Hematopoietic multipotent progenitor cell treated with erythropoietin and hydrocortisone succinate and interleukin-3 and kit ligand, for 4 days (in vitro differentiated cells): ENCODE measurements at places on chromosomes 12 and 14.

DNA sequence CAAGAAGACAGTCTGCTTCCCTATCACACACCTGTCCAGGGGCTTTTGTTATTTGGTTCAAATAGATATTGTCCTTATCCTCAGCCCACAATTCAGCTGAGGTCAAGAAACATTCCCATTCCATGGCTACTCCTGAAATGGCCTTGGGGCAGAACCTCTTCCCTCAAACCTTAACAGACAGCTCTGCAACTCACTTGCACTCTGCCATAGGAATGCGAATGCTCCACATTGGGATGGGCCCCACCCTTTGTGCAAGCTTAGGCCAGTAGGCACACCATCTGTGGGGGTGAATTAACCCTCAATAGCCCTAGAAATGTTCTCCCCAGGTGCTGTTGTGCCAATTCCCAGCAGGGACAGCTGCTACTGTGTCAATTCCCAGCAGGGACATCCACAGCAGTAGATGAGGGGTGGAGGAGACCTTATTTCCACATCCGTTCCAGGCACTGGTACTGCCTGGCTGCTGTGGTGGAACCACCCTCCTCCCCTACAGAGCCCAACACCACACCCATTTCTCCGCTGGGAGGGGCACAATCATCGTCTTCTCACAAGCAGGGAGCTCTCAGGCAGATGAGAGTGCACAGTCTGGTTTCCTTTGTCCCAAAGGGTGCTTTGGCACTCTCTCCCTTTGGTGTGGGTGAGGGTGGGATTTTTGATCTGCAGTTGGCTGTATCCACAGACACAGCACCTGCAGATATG lies 42.3 kb upstream of the GLIPR1 start:
- DNase-seq = no peak

DNA sequence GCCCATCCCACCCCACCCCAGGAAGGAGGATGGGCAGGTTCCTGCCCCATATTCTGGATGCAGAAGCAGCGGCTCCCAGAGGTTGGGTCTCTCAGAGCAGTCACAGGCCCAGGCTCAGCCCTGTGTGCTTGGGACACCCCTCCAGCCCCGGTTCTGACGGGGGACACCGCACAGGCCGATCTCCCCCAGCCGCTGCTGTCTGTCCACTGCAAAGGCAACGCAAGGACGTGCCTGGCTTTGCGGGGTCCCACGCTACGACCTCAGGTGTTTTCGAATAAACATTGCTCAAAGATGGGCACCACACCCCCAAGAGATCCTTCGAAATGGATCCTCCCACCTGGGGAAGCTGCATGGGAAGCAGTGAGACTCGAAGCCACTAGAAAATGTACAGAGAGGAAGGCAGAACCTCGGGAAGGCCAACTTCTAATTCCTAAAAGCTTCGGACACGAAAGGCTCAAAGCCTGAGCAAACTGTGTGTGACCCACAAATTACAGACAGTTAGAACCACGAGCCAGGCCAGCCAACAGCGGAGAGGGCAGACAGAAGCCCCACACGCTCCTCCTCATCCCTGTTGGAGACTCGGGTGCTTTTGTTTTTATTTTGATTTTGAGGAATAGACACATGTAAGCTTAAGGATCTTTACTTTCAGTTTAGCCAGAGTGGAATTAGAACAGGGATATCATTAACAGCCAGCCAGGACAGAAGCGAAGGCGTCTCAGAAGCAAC lies 10.8 kb downstream of the C14orf180 start:
- no peak for DNase-seq

DNA sequence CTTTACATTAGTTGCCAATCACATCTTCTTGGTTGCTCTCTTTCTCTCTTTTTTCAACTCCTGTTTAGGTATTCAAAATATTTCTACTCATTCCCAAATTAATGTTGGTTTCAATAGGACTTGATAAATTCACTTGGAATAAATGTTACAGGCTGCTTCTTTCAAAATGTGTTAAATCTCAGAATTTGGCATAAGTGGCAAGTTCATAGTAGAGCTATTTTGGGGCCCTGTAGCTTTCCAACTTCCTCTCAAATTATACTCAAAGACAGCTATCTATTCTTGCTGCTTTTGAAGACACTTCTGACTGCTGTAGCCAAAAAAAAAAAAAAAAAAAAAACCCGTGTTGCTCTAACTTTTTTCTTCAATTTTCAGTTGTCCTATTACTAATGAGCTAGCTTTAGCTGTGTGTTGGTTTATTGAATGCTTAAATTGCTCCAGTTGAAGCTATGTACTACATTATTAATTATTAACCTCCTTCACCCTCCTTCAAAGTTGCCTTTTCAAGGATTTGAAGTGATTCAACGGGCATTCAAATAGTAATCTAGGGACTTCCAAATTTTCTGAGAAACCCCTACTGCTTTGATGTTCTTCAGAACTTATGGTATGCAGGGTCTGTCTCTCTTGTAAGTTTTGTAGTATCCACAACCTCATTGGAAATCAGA lies 554.6 kb upstream of the FLRT2 start:
- no peak for DNase-seq

GRCh38 chr12:11959117-11959823 lies 111.5 kb upstream of the BCL2L14 start:
- no peak for DNase-seq

GRCh38 chr12:726281-727140 lies 25.9 kb upstream of the WNK1 start:
- DNase-seq = peak; percentile 53

GRCh38 chr12:56256326-56256960 lies 1.7 kb downstream of the ANKRD52 start:
- DNase-seq = no peak

GRCh38 chr12:130043685-130044406 lies 118.4 kb upstream of the FZD10 start:
- DNase-seq = no peak

DNA sequence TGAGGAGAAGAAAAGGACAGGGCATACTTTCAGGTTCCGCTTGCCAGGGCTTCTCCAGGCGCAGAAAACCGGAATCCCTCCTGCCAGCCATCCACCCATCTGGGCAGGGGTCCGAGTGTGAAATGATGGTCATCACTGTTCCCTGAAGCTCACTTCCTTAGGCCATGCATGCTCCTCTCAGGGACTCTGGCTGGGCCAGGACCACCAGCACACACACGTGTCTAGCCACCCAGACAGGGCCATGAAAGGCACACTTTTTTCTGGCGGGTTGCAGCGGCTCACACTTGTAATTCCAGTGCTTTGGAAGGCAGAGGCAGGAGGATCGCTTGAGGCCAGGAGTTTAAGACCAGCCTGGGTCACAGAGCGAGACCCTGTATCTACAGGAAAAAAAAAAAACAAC lies 1.5 kb downstream of the TCL1A start:
- DNase-seq = no peak

- DNase-seq = no peak
Observed at GRCh38 chr12:93451423-93452158, 9.8 kb upstream of the UBE2N start.

DNA sequence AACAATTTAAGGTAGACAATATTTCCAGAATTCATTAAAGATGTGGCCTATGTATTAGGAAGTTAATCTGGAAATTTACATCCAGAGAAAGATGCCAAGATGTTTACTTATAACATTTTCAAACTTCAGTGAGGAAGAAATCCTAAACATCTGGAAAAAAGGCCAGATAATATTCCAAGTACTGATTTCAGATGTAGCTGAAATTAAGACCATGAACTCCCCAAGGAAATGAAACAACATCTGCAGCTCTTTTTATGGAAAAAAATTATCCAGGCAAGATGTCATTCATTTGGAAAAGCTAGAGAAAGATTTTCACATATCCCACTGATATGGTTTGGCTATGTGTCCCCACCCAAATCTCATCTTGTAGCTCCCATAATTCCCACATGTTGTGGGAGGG lies 35.0 kb downstream of the GNG2 start:
- DNase-seq = no peak

GRCh38 chr14:23158779-23159178 lies 24.7 kb downstream of the SLC7A8 start:
- no peak for DNase-seq

GRCh38 chr14:52063052-52063462 lies 5.8 kb downstream of the NID2 start:
- DNase-seq = no peak

DNA sequence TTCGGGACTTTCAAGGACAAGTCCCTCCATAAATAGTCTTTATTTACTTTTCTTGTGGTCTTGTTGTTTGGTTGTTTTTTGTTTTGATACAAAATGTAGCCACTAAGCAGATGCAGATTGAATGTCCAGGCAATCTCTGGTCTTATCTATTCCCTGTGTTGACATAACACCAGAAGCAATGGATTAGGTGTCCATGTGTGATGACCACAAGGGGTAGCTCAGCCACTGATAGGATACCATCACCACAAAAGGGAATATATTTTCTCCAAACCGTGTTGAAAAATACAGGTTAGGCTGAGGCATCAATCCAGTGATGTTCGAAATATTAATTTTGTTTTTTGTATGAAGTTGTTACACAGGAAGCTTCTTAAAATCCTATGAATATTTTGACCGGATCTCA lies 196.3 kb downstream of the EPS8 start:
- no peak for DNase-seq
